Type B pancreatic cell (in vitro differentiated cells): ENCODE measurements at places on chromosomes 1 and 21.

GRCh38 chr1:203124546-203125317, 2.8 kb upstream of the ADORA1 start:
- DNase-seq = peak; percentile 52

DNA sequence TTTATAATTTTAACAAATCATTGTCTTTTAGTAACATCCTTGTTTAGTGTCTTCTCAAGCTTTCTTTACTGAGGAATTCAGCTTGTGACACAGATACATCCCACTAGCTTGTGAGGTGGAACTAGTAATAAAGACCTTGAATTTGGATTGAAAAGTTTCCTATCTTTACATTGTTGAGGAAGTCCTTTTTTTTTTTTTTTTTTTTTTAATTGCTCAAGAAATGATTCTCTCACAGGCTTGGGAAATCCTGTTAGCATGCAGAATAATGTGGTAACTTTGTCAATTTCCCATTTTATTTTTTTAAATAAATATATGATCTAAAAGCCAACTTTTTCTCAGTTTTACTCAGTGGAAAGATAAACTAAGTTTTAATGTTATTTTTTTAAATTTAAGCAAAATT, 15.8 kb downstream of the DENND2D start:
- DNase-seq = no peak

DNA sequence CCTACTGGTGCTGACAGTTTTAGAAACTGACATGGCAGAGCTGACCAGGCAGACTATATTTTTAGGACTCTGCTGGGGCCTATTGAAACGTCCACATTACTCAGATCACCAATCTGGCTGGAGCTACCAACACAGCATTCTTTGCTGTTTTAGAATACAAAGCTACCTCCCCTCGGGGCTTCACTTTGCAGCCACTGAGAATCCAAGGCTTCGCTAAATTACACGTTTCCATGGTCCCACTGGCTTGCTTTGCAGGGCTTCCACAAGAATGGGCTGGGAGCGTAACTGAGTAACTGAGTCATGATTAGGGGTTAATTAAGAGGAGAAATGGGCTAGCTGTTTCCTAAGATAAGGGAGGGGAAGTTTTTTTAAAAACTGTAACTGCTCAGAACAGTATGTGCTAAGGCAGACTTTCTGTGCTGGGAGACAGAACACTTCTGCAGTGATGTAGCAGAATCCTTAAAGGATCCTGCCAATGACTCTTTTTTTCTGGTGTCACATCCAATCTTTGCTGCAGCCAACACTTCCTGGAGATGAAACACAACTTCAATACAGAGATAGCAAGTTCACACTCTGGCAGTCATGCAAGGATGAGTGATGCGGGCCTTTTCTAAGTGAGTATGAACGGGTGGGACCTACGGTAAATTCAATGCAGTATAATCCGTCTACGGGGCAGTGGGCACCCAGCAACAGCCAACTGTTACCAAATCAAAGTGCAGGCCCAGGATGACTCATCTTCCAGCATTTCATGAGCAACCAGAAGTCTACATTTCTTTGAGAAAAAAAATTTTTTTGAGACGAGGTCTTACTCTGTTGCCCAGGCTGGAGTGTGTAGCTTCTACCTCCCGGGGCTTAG, 21.5 kb downstream of the NDUFS5 start:
- DNase-seq = no peak

DNA sequence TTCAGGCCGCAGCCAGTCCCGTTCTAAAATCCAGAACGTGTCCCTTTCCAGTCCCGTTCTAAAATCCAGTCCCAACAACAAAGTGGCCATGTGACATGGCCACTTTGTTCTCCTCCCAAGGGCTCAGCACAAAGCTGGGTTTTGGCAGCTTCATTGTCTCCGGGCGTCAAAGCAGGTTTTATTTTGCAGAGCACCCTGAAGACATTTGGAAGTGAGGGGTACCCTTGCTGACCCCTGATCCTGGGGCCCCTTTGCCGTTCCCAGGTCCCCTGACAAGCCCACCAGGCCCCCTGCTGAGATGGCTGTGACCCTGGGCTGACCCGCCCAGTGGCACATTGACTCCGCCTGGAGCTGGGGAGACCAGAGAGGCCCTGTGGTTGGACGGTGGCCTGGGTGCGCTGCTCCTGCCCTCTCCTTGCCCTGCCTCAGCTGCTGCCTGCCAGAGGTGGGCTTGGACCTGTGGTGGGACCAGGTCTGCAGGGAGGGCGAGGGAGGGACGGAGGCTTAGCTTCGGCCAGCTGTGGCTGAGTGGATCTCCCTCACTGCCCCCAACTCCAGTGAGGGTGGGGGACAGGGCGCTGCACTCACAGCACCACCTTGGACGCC, 4.3 kb downstream of the PFKL start:
- DNase-seq = no peak

DNA sequence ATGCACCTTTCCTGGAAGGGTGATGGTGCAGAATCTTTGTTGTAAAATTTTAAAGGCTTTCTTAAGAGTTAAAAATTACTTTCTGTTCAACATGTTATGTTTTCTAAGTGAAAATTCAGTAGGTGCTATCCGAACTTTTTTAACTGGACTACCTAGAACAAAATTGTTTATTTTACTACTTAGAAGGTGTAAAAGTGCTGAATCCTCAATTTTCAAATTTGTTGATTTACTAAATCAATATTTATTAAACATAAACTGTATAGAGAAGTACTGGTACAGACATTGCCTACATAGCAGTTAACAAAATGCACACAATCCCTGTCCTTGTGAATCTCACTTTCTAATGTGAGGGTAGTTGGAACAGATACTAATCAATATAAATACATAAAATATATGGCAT, 277.5 kb downstream of the CTH start:
- DNase-seq = no peak

DNA sequence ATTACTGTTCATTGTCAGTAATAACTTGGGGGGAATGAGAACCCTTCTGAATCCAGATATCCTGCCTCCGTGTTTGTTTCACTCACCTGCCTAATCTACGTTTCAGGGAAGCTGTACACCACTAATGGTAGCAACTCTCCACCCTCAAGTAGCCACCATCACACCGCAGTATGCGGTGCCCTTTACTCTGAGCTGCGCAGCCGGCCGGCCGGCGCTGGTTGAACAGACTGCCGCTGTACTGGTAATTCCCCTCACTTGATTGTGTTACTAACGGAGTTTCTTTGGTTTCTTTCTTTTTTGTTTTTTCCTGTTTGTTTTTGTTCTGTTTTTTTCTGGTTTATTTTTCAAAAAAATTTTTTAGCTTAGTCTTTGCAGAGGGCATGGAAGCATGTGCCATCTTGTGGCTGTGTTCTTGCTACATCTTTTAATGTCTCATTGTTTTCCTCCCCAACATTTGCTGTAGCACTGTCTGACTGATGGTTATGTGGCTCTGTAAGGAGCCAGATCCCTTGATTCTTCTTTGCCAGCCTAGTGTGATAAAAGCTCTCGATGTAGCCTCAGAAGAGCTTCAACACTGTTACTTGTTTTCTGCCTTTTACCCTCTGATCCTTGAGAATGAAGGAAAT, 15.9 kb upstream of the OLFML3 start:
- DNase-seq = no peak

DNA sequence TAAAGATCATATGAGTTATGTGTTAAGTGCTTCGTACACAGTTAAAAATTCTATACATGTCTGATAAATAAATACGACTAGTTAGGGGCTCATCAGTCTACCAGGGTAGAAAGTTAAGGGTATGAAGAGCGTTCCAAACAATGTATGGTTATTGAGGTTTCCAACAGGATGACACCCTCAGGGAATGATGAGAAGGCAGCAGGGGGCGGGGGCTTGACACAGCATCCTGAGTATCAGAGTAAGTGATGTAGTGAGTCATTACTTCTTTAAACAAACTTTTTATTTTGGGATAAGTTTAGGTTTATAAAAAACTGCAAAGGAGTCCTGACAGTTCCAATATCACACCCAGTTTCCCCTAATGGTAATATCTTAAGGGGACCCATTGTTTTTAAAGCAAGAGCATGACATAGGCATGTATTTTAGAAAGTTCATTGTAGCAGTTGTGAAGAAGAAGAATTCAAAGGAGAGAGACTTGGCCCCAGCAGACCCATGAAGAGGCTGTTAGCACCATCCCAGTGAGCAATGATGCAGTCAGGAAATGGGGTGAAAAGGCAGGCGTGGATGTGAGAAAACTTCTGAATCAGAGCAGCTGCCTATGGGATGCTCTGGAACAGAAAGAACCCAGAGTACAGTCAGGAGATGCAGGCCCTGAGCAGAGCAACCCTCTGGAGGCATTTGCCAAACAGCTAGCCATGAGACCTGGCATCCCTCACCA, 15.0 kb upstream of the PSMB2 start:
- DNase-seq = no peak

GRCh38 chr1:185965870-185966269, 231.7 kb downstream of the HMCN1 start:
- no peak for DNase-seq

- no peak for DNase-seq
Observed at GRCh38 chr1:40610156-40610555, 55.3 kb downstream of the RIMS3 start.

GRCh38 chr1:74199504-74199903, 1.5 kb downstream of the FPGT start:
- DNase-seq = no peak

DNA sequence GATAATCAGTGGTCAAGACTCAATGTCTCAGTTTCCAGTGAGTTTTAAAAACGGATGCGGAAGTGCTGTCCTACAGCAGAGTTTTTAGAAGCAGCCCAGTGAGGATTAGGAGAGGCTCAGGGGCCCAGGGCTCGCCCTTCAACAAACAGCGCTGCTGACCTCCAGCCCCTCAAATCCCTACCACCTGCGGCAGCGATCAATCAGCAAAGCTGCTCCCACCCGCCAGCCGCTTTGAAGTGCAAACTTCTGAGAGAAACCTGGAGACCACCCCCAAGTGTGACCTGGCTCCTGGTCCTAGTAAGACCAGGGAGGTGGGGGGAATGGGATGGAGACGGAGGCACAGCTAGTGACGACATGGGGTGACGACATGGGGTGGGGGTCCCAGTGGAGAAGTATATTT, 14.4 kb downstream of the ZBTB17 start:
- no peak for DNase-seq

DNA sequence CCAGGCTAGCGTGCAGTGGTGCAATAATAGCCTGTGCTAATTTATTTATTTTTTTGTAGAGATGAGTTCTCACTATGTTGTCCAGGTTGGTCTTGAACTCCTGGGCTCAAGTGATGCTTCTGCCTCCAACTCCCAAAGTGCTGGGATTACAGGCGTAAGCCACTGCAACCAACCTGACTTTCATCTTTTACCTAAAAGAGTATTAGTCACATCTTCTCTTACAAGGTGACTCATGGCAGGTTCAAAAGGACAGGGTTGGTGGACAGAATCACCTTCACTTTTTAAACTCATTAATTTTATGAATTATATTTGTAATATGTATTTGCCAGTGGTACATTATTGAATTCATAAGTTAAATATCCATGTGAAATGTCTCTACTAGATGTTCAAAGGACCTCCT, 18.1 kb downstream of the JAM2 start:
- no peak for DNase-seq

DNA sequence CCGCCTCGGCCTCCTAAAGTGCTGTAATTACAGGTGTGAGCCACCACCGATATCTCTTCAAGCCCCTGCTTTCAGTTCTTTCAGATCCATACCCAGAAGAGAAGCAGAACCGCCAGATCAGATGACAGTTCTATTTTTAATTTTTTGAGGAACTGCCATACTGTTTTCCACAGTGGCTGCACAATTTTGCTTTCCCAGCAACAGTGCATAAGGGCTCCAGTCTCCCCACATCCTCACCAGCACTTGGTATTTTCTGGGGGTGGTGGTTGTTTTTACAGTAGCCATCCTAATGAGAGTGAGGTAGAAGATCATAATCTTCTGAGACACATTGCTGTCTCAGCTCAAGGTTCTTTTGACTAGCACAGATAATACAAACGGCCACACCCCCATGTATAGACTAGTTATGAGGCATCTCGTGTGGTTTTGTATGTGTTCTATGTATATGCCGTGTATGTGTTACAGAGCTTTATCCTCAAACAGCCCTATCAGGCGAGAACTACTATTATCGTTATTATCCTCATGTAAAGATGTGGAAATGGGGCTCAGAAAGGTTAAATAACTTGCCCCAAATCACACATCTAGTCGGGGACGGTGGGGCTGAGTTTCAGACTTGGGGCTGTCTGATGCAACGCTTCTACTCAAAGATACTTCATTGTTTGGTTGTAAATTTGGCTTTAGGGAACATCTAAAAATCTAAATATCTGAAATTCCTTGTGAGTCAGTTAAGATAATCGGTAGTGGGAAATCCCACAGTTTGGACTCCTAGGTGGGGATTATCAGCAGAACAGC, 12.0 kb downstream of the FHAD1 start:
- DNase-seq = peak; percentile 10

GRCh38 chr1:9198538-9199361, 35.8 kb upstream of the H6PD start:
- DNase-seq = no peak

- DNase-seq = no peak
Observed at GRCh38 chr1:79105500-79105899, 99.0 kb upstream of the ADGRL4 start.

GRCh38 chr1:30886710-30887428, 21.7 kb downstream of the SDC3 start:
- no peak for DNase-seq

DNA sequence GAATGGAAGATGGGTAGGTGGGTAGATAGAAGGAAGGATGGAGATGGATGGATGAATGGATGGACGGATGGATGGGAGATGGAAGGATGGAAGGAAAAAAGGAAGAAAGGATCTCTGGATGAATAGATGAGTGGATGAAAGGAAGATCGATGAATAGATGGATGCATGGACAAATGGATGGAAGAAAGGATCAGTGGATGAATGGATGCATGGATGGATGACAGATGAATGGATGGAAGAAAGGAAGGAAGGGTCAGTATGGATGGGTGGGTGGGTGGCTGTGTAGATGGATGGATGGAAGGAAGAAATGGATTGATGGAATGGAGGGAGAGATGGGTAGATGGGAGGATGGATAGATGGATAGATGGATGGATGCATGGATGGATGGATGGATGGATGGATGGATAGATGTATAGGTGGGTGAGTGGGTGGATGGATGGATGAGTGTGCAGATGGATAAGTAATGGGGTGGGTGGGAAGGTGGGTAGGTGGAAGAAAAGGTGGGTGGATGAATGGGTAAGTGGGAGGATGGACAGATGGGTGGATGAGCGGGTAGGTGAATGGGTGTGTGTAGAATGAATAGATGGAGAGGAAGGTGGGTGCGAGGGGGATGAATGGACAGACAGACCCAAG, 14.6 kb downstream of the KIF17 start:
- no peak for DNase-seq
